T-helper 2 cell (primary cell): ENCODE measurements at places on chromosomes 16 and 17.

DNA sequence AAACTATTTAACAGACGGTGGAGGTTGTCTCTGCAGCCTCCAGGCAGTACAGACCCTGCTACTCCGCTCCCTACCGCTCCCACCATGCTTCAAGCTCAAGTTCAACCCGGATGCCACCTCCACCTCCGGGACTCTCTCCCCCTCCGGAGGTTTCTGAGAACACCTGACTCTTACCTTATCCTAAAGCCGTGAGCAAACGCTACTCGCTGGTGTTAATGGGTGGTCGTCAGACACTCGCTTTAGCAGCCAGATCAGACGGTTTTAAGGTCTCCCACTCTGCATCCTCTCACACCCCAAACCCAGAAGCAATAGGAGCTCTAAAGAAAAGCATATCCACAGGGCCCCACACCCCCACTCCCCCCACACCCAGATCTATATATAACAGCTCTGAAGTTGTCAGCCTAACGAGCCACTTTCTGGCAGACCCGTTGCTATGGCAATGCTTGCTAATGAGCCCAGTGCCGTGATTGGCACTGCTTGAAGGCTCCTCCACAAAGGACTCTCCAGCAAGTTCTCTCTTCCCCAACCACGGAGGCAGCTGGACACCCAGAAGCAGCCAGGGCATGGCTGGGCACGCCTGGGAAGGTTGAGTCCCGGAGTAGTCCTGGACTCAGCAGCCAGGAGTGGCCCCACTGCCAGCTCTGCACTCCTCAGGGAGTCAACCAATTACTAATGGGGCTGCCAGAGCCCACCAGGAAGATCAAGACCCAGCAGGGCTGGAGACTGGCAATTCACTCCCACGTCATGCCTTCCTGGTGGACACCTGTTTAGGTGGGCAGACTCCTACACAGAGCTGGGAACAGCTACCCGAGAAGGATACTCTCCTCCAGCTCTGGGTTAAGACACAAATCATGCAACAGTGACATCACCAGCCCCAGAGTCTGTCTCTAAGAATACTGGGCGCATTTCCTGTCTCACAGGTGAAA lies 121.2 kb upstream of the RCVRN start:
- DNase-seq = no peak

DNA sequence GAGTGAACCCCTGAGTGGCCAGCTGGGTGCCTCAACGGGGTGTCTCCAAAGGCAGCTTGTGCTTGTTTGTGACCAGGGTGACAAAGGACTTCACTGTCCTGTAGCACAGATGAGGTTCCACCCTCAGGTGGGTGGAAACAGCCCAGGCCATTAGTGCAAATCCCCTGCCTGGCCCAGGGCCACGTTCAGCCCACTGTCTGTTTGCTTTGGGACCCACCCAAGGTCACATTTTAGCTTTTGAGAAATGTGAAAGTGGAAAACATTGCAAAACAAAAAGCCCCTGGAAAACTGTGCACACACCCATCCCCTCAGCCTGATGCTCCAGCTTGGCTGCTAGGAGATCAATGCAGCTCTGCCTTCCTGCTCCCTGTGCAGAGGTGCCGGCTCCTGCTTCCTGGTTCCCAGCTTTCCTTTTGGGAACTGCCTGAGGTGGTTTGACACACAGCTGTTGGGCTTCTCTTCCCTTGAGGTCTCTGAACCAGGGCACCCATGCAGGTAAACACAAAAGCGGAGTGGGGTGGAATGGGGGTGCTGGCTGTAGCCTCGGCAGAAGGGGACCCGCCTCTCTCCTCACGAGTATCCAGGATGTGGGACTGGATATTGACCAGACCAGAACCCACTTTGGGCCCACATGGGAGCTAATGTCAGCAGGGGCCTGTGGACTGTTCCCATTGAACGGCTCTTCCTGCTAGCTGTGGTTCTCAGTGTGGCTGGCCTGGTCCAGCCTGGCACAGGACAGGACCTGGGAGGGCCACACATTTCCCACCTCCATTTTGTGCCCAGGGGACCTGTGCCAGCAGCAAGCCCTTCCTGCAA lies 7.9 kb upstream of the SPHK1 start:
- no peak for DNase-seq

DNA sequence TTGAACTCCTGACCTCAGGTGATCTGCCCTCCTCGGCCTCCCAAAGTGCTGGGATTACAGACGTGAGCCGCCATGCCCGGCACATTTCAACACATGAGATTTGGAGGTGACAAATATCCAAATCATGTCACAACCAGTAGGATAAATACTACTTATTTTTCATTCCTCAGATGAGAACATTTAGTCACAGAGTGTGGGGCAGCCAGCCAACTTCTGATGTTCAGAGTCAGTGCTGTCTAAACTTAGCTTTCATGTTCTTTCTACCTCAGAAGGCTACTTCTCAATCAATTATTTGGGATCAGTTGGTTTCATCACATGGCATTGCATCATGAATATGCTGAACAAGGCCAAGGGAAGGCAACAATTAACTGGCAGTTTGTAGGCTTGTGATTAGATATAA lies 134.5 kb downstream of the CDH13 start:
- DNase-seq = no peak

DNA sequence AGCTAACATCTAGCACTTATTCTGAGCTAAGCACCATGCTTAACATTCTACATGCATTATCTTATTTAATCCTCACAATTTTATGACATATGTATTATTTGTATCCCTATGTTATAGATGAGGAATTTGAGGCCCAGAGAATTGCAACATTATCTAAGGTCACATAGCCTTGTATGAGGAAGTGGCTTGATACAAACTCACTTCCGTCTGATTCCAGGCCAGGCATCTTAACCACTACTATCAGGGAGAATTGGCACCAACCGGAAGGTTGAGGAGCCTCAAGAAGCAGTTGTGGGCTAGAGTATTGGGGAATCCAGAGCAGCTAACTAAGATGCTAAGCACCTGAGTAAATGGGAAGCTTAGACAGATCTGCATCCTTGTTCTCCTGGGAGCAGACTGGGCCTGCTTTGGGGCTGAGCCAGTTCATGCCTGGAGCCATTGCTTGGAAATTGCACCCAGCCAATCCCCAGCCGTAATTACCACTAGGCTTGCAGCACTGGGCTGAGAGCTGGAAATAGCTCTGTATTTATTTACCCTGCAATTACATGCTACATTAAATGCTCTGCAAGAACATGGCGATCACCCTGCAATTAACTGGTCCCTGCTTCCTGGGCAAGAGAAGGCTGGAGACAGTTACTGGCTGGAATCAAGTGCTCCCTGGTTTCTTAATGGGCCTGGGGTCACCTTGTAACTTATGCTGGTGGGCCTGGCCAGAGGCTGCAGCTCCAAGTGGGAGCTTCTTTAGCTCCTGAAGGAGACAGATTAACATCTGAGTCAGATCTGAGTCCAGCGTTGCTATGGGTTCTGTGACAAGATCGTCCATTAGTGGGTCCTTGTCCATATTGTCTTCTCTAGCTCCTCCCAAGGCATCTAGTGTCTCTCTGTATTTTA lies 273.1 kb upstream of the CCL2 start:
- no peak for DNase-seq

- peak; percentile 36 for DNase-seq
Measured at GRCh38 chr17:67359960-67360791, 6.2 kb downstream of the PSMD12 start.

GRCh38 chr17:81032641-81033480 lies 2.1 kb upstream of the BAIAP2 start:
- no peak for DNase-seq
